ENCODE measurements at places on chromosomes 5 and 9.

- no peak for DNase-seq
Measured at GRCh38 chr9:110975969-110976368, 62.3 kb downstream of the LPAR1 start.

DNA sequence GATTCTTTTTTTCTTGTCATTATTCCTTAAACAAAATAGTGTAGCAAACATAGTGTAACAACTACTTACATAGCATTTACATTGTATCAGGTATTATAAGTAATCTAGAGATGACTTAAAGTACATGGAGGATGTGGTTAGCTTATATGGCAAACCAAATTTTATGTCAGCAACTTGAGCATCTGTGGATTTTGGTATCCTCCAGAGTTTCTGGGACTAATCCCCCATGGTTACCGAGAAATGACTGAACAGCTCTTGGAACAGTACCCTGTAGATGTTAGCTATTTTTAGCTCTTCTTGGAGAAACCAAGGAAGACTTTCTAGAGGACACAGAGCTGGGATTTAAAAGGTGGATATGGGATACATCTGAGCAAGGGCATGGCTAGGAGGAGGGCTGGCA, 157.6 kb upstream of the KLF4 start:
- no peak for DNase-seq

DNA sequence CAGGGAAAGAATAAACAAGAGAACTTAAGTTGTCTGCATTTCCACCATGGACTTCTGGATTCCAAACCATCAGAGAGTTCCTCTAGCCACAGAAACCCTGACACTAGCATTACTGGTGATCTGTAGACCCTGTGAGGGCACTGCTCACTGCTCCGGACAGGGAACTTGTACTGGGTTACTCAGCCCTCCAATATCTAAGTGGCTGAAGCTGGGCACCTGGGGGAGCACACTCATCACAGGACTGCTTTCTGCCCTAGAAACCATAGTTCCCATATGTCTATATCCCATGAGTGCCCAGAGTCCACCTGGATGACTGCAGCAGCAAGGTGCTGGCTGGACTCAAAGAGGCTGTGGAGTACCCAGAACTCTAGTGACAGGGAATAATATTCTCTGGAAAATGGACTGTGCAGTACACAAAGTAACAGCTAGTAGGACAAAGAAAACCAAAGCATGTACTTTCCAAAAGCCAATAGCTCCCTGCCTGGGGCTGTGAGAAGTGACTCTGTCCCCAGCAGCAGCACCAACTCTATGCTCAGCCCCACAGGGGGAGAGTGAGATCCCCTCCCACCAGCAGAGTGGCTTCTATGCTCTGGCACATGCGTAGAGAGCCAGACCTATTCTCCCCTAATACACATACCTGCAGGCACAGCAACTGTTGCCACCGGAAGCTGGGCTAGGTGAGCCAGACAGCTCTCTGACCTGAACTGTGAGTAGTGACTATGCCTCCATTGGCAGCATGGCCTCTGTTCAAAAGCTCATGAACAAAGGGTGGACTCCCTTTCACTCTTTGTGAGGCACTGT, 472.9 kb upstream of the FTMT start:
- no peak for DNase-seq

DNA sequence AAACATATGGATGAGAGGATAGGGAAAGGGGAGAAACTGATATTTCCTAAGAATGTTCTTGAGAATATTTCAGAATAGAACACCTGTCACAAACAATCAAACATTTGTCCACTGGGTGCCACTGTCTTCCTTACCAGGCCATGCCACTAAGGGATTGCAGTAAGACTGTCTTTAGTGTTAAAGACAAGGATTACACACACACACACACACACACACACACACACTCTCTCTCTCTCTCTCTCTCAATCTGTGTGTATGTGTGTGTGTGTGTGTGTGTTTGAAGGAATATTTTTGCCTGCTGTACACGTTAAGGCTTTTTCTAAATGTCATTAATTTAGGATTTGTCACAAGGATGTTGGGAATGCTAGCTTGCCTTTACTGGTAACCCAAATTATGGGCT, 54.4 kb downstream of the CCDC192 start:
- no peak for DNase-seq

GRCh38 chr5:1545805-1546355, 22.1 kb upstream of the LPCAT1 start:
- DNase-seq = no peak

DNA sequence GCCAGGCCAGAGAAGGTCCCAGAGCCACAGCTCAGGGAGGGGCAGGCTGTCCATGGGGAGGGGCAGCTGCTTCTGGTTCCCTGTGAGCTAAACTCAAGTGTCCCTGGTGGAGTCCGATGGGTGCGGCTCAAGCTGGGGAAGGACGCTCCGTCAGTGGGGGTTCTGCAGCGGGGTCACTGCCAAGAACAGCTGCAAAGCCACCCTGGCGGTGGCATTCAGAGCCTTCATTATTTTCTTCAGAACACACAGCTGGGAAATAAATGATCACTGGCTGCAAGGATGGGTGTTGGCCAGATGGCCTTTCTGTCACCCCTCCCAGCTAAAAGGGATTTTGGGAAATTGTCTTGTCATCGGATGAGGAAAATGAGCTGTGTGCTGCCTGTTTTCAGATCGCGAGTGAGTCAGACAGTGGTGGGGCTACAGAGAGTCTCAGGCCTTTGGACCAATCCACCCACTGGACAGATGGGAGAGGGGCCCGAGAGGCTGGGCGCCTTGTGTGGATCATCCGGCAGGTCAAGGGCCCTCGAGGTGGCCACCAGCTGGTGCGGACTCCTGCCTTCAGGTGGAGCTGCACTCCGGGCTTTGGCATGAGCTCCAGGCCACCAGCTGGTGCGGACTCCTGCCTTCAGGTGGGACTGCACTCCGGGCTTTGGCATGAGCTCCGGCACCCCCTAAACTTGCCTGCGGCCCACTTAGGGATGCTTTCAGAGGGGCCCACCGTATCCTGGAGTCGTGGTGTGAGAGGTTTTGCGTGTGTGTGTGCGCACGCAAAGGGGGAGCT, 17.9 kb upstream of the GFPT2 start:
- no peak for DNase-seq

GRCh38 chr9:93324191-93324834, 127.2 kb upstream of the FAM120A start:
- no peak for DNase-seq

- DNase-seq = no peak
Measured at GRCh38 chr5:10904862-10905432, 143.9 kb upstream of the DAP start.

DNA sequence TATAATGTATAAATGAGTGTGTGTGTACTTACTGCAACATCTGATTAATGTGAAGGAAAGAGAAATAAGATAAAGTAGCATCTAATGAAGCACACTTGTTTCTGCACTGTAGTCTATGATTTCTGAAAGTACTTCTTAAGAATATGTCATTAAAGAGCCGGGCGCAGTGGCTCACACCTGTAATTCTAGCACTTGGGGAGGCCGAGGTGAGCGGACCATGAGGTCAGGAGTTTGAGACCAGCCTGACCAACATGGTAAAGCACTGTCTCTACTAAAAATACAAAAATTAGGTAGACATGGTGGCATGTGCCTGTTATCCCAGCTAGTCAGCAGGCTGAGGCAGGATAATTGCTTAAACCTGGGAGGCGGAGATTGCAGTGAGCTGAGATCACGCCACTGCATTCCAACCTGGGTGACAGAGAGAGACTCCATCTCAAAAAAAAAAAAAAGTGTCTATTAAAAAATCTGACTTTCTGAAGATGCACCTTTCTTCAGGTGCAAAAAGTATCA, 556.9 kb downstream of the PTPRD start:
- no peak for DNase-seq

DNA sequence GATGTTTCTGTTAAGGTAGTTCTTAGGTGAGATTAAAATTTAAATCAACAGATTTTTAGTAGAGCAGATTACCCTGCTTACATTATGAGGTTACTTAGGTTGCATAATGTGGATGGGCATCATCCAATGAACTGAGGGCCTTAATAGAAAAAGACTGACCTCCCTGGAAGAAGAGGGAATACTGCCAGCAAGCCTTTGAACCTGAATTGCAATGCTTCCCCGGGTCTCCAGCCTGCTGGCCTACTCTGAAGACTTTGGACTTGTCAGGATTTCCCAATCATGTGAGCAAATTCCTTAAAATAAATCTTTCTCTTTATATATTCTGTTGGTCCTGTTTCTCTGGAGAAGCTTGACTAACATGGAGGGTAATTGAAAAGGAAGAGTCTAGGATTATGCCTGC, 542.1 kb upstream of the ARRDC3 start:
- no peak for DNase-seq

DNA sequence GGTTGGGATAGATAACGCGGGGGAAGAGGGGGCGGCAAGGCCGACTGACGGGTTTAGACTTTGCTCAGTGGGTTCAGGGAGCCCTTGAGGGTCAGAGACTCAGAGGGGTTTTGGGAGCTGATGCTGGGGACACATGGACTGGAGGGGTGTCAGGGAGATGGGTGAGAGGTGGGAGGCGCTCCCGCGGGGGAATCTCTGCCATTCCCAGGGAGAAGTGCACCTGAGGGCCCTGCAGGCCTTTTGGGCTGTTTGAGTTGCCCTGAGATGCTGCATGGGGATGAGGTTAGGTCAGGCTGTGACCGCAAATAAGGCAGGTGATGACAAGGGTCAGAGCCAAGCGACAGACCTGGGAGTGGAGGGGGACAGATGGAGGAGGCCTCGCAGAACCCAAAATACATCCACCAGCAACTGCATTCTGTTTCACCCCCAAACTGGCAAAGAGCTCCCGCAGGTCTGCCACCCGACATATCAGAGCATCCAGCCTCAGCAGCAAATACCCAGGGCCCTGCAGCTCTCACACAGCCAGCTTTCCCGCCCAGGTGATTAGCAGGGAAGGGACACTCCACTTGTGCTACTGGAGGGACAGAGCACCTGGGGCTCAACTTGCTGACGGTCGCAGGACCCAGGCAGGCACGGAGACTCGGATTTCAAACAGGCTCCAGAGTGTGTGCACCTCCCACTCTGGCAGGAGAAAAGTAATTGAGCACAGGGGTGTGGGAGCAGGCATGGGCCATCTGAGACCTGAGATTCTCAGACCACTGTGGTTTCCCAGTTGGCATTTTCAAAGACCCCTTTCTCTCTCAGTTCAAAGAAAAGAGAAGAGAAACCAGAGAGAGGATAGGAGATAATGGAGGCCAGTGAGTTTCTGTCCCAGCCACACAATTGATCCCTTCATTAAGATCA, 26.4 kb downstream of the TMOD1 start:
- no peak for DNase-seq

GRCh38 chr5:25641124-25641523, 996.3 kb upstream of the CDH10 start:
- no peak for DNase-seq

- peak; percentile 70 for DNase-seq
Measured at GRCh38 chr5:65359981-65360380, 121.7 kb downstream of the ADAMTS6 start.

GRCh38 chr5:93249651-93250289, 331.2 kb downstream of the NR2F1-AS1 start:
- DNase-seq = no peak

DNA sequence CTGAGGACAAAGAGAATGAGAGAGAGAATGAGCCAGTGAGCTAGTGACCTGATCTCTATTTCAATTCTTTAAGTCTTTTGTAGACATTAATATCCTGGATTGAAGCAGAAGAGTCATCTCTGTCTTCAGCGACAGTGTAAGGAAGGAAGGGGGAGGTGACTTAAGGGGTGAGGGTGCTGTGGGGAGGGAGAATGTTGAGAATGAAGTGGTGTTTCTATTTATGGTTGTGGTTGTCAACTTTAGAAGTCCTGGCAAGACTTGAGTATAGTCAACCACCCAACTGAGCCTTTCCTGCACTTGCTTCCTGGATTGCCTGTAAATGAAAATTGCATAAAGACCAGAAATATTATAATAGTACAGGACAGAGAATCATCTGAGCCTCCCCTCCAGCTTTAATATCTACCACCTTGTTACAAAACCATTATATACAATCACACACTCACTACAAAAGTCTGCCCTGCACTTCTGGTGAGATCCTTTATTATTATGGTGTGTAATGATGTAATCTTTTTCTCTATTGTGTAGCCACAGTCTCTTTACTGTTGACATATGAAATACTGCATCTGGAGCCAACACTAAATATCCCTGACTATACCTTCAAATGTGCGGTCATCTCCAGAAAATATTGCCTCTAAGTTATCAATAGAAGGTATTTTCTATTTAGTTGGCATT, 91.7 kb downstream of the NTRK2 start:
- DNase-seq = no peak

GRCh38 chr9:96116275-96117064, 185.5 kb downstream of the HSD17B3 start:
- no peak for DNase-seq

GRCh38 chr9:70123695-70124094, 80.0 kb downstream of the MAMDC2 start:
- no peak for DNase-seq

DNA sequence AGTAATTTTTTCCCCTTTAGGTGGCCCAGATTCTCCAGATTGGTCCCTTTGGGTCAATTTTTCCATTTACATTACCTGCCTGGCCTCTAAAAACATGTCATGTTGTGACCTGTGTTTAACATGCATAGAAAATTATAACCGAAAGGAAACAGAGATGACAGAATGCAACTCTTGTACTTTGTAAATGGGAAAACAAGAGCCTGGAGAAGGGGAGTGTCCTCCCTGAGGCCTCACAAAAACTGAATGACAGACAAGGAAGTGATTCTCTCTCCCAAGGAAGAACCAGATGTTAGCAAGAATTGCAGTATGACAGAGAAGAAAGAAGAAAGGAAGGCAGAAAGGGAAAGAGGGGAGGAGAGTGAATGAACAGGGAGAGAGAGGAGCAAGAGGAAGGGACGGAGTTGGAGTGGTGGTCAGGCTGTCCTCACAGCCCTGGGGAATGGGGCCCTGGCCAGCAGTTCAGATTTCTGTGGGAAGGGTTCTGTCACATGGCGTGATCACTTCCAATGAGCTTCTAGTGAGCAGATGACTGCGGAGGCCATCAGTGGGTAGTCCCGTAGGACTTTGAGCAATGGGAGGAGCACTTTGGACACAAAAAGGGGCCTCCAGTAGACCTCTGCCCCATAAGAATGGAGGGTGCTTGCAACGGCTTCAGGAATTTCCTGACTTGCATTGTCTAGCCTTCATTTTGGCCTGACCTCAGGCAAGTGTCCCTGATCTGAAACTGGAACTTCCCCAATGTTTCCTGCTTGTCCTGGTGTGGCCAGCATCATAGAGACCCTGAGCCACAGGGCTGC, 31.6 kb downstream of the ABLIM3 start:
- DNase-seq = no peak

DNA sequence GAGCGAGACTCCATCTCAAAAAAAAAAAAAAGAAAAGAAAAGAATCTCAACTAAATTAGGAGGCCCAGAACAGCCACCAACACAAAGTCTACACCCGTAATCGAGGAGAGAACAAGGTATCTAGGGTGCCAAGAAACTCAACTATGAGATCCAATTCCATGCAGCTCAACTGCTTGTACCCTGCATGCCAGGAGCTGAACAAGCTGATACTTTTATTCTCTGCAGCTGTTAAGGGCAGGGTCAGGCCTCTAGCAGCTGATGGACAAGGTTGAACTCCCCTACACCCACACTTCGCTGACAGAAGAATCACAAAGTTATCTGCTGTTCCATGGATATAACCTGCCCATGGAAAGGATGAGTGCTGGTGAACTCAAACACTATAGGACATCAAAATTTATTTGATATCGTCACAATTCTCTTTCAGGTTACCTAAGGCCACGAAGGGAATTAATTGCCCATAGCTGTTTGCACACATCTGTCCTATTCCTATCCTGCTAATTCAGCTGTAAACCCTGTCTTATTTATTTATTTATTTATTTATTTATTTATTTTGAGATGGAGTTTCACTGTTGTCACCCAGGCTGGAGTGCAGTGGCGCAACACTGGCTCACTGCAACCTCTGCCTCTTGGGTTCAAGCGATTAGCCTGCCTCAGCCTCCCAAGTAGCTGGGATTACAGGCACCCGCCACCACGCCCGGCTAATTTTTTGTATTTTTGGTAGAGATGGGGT, 20.7 kb downstream of the UBAP2 start:
- DNase-seq = no peak
